ENCODE measurements at places on chromosomes 3 and 15. TPM values are rescaled to one million over a fixed set of nuclear protein-coding genes. Genes with fewer than 3 reads are reported as not detected.

DNA sequence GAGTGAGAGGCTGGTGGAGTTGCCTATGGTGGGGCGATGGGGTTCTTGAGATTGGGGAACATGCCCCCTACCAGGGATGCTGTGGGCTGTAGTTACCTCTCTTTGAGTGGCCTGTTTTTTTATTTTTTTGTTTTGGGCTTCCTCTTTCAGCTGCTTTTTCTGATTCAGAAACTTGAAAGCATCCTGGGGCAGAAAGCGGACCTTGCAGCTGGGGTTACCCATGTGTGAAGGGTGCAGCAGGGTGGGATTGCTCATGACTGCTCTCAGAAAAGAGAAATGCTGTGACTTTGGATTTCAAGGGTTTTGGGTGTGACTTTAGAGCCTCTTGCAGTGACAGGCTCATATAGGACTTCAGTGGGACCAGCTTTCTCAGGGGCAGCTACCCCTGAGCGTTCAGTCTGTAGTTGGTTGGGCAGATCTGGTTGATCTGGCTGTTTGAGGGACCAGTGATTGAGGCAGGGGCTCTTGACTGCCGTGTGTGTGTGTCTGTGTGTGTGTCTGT is 1.8 kb downstream of the LIMD1 start:
- DNase-seq: no peak

- DNase-seq: no peak
Observed at GRCh38 chr3:170330366-170330765, 27.1 kb upstream of the SKIL start.

- DNase-seq: no peak
Observed at GRCh38 chr3:41450416-41451231, 251.3 kb downstream of the CTNNB1 start.

DNAH12 gene
- 0.14 TPM for total RNA-seq
